Upper lobe of left lung (tissue), 6 donors: ENCODE measurements at places on chromosomes 3 and 15.

- no peak for DNase-seq
These were observed 22.3 kb upstream of the CFAP161 start for GRCh38 chr15:81111510-81112470.

- DNase-seq, result no peak
These were observed 29.1 kb downstream of the LOXL1 start for GRCh38 chr15:73955326-73955725.

DNA sequence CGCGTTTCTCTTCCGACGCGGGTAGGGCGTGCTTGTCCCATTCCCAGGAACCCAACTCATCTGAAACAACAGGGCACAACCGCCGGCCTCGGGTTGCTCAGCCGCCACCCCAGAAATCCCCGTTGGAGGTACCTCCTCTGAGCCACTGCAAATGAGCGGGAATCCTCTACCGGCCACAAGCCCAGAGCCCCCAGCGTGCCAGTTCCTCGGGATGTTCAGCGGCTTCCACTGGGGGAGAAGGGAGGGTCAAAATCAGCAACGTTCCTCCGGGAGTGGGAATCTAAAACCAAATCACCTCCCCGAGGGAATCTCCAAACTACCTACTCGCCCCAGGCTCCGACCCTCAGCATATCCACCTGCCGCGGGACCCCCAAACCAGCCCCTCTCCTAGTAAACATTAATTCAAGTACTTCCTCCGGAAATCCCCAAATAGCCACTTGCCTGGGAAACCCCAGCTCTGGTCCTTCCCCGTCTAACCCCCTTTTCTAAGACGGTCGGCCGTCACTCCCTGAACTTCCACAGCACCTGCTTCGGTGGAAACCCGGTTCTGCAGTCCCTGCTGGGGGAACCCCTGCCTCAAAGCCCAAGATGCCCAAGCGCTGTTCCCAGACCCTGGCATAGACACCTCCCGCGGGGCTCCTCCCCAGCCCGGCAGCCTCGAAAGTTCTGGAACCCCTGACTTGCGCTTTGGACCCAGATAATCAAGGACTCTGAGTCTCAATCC lies 887 bp downstream of the OXTR start:
- DNase-seq, result no peak

GRCh38 chr15:64092864-64093626 lies 593 bp downstream of the CIAO2A start:
- DNase-seq, result peak; percentile 72

DNA sequence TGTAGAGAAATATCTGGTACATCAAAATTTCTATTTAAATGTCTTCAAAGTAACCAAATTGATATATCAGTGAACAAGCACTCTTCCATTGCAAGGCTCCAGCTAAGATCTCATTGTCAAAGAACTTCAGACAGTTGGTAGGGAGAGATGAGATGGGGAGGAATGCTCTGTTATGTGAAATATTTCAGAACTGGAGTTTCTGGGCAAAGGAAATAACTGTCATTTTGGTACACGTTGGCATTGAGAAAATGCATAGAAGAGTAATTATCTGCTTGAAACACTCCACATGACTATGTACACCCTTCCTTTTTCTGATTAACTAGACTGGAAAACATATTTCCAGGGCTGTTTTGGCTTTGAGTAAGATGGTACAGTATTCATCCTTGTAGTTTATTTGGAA lies 297.5 kb upstream of the RASGRP1 start:
- DNase-seq, result no peak

- DNase-seq, result no peak
These were observed 3.2 kb upstream of the RIOX2 start for GRCh38 chr3:97975466-97975865.

DNA sequence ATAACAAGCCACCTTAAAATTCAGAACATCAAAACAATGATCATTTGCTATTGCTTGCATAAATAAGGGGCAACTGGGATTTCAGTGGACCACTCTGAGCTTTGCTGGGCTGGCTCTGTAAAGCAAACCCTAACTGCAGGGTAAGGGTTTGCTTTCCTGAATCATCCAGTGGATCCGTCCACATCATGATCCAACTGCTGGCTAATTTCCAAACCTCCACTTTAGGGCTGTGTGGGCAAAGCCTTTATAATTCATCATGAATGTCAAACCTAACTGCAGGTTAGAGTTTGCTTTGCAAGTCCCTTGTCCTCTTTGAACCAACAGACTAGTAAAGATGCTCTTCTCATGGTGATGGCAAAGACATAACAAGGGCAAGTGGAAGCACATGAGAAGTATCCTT lies 76.1 kb downstream of the SYNPR start:
- DNase-seq, result no peak

GRCh38 chr3:13657660-13658435 lies 108.9 kb downstream of the FBLN2 start:
- peak; percentile 88 for DNase-seq

DNA sequence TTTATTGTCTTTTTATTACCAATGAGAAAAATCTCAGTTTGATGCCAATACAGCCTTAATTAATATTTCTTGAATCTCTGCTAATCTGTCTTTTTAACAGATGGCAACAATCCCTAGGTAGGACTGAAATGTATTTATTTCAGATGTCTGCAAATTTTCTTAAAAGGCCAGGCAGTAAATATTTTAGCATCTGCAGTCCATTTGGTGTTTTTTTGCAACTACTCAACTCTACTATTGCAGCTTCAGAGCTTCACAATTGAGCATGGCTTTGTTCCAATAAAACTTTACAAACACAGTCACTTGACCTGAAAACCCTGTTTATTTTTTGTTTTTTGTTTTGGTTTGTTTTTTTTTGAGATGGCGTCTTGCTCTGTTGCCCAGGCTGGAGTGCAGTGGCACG lies 82.7 kb downstream of the RARB start:
- no peak for DNase-seq

GRCh38 chr3:138060792-138061191 lies 50.8 kb downstream of the CLDN18 start:
- DNase-seq, result no peak

DNA sequence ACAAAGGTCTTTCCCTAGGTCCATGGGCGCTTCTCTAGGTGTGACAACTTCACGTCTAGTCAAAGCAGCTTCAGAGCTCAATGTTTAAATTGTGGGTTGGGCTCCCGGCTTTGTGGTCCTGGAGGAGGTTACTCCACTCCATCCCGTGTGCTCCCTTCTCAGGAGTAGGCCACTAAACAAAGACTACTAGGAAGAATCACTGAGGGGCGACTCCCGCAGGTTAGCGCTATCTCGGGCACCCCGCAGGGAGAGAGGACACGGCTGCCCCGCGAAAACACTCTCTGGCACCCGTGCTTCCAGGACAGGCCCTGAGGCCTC lies 500 bp downstream of the PARP6 start:
- no peak for DNase-seq

DNA sequence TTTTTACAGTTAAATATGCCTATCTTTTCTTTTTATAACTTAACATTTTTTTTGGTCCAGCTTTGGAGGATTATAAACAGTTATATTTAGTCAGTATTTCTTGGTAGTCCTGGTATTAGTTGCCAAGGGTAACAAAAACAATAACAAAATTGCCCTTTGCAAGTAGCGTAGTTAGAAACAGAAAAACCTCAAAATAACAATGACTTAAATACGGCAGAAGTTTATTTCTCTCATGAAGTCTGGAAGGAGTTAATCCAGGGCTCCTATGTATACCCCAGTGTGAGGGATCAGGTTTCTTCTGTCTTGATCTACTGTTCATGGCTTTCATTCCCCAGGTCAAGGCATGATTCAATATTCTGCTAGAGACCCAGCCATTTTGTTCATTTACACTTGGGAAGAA lies 14.1 kb upstream of the MYH15 start:
- no peak for DNase-seq

DNA sequence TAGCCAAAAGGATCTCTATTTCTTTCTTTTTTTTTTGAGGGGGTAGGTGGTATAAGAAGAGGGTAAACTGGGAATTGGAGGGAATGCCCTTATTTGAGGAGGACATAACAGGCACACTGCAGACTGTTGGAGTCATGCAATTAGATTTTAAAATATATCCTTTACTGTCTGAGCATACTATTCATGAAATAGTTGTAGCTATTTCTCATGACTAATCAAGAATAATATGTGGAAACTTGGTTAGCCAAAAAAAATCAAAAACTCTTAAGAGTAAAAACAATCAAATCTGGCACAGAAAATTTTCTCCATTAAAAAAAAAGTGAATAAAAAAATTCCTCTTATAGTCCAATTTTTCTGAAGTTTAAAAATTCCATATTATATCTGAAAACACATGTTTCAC lies 174.9 kb downstream of the SCAPER start:
- no peak for DNase-seq

DNA sequence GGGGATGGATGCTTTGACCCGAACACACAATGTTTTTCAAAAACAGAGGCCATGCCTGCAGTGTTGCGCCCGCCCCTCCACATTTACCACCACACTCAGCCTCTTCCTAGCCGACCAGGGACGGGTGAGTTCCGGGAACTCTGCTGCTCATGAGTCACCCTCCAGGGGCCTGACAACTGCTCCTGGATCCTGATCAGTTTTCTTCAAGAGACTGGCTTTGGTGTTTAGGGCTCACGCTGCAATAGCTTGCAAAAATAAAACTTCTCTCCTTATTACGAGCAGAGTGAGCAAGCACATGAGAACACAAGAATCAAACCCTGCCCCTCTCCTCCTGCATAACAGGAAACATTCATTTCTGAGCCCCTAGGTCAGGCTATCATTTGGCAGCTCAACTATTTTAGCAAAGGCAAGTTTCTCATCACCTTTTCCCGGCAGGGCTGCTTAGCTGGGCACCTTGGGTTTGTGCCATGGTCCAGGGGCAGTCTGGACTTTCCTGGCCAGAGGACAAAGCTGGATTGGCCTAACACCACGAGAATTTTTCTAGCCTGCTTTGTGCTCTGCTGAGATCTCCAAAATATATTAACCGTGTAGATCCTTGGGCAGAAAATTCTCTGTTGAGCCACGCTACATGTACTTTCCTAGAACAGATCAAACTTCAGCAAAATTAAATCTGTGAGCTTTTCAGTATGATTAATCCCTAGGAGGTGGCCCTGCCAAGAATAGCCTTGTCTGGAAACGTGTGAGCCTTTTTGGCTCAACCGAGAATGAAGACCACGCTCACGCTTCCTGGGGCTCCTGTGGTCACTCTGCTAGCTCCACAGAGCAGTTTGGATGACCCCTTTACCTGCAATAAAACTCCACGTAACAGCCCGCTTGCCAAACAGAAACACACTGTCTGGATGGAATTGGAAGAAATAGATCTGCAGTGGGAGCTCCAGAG lies 52.7 kb upstream of the SPATA12 start:
- no peak for DNase-seq

DNA sequence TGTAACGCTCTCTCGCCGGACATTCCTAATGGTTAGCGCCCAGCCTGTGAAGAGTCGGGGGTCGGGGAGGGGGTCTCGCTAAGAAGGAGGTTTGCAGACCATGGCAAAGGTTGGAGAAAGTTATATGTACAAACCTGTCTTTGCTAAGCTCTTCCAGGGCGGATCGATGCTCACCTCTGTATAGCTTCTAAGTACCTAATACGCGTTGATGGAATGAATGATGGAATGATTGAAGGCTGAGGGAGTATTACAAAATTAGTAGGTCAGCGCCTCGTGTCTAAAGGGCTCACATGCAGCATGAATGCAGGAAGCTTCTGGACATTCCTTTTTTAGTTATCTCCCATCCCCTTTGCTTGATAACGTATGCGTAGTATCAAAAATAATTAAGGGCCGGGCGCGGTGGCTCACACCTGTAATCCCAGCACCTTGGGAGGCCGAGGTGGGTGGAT lies 305 bp upstream of the KPNA1 start:
- DNase-seq, result no peak

GRCh38 chr15:29299784-29300183 lies 30.2 kb upstream of the NSMCE3 start:
- DNase-seq, result no peak
